ENCODE measurements at places on chromosomes 11 and 22. TPM values are rescaled to one million over a fixed set of nuclear protein-coding genes. Genes with fewer than 3 reads are reported as not detected.
A peak's percentile ranks its signal among the peaks of the same experiment; 100 is the strongest.

- no peak for DNase-seq
Observed at GRCh38 chr11:108601150-108601549, 7.6 kb upstream of the EXPH5 start.

- no peak for DNase-seq
Observed at GRCh38 chr11:11724994-11725393, 103.2 kb upstream of the GALNT18 start.

DNA sequence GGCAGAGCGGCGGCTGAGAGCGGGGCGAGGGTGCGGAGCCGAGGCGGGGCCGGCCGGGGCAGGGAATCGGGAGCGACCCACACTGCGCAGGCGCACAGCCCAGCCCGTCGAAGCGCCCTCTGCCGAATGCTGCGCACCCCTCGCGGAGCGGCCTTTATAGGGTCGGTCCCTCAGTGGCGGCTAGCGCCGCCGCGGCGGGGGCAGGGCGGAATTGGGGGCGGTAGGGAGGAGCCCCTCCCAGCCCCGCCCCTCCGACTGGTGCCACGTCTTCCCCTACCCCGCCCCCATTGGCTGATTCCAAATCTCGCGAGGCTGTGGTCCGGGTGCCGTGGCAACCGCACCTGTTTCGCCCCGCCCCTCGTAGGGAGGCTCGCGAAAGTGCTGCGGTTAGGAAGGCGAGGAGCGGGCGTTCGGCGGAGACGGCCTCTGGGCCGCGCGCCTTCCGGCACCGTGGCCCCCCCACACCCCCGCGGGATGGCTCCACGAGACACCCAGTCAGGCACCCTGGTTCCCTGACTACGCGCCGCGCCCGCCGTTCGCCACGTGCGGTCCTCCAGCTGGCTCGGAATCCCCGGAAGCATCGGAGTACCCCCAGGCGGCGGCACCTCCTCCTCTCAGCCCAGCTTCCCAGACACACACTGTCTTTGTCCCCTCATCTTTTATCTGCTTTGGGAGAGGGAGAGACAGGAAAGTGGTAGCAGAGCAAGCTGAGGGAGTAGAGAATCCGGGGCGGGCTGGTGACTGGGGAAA, at the start of gene EHD1:
TSS of gene EHD1 (minus strand) at position 128 of the 750 bp plus-strand sequence. CDS start 157 bp downstream, outside the sequence.
- DNase-seq, result peak; percentile 96

DNA sequence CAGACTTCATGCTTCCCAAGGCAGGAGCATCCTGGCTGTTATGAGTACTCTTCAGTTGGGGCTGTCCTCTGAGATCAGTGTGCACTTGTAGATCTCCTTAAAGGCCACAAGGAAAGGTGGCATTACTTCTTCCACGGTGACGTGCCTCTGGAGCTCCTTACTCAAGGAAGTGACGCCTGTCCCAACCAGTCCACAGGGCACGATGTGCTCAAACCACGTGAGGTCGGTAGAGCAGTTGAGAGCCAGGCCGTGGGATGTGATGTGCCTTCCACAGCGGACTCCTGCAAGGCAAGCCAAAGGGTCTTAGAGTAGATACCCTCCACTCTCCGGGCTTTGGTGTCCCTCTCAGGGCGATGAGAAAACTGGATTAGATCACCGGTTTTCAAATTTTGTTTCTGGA, 1.4 kb downstream of the LIPT2 start:
- DNase-seq, result peak; percentile 53

GRCh38 chr11:44036811-44037657, 10.7 kb upstream of the ACCSL start:
- peak; percentile 73 for DNase-seq

Gene PVALB
- total RNA-seq, result not detected

Gene FAM83F
- not detected for total RNA-seq

DNA sequence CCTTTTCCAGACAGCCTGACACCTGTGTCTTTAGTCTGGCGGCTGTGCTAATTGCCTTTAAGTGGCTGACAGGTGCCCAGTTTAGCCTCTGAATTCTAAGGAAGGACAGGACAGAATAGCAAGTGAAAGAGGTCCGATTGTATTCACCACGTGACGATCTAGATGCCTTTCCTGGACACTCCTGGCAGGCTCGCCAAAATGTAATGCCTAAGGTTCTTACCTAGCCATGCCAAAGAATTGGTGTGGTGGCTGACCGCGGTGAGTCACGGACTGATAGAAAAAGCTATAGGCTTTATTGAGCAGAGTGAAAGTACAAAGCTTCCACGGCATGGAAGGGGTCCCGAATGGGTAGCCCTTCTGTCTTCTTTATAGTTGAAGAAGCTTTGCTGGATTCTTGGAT, 26.7 kb downstream of the ANKRD42 start:
- DNase-seq, result peak; percentile 67

DNA sequence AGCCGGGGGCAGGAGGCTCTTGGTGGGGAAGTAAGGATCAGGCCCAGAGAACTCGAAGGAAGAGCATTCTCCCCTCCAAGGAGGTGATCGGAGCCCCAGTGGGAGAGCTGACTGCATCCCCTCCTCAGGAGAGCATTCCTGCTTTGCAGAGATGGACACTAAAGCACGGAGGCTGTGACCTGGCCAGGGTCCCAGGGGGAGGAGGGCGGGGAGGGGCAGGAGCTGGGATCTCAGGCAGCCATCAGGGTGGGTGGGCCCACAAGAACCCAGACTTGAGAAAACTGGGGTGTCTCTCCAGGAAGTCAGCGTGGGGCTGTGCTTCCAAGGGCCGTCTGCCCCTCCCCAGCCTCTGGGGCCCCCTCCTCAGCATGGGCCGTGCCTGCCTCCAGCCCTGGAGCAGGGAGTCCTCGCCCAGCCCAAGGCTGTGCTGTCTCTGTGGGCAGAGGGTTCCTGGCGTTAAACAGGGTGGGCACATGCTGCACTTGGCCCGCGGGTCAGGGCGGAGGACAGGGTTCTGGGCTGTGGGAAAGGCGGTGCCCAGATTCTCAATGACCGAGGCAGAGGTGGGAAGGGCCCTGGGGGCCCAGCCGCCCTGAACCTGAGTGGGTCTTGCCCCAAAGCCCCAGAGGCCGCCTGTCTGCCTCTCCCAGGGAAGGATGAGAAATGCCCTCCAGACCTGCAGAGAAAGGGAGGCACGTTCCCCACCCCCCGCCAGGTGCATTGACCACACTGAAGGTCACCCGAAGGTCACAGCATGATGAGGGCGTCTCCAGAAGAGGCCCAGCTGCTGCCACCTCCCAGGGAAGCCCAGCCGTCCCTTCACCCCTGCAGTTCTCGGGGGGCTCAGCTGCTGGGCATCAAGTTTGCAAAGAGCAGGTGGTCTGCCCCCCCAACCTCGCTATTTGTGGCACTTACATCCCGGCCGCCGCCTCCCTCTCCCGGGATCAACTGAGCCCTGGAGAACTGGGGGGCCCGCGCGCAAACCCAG, 643 bp downstream of the CEND1 start:
- DNase-seq, result no peak

Gene SLC15A3
- 5.8 TPM for total RNA-seq

DNA sequence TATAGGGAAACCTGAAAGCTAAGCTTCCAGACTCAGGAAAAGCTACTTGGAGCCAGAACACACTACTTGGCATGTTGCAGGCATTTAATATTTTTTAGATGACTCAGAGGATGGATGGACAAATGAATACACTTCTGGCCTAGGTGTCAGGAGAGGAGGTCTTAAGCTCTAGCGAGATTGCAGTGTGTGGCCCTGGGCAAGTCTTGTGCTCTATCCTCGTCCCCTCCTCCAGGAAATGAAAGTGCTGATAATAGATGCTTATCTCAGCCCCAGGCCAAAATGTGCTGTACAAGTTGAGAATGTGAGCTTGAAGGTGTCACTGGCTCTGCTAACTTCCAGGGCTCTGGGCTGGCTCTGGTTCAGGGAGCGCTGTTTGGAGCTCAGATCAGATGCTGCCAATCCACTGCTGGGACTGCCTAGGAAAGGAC, 136.3 kb downstream of the PKNOX2 start:
- peak; percentile 100 for DNase-seq

DNA sequence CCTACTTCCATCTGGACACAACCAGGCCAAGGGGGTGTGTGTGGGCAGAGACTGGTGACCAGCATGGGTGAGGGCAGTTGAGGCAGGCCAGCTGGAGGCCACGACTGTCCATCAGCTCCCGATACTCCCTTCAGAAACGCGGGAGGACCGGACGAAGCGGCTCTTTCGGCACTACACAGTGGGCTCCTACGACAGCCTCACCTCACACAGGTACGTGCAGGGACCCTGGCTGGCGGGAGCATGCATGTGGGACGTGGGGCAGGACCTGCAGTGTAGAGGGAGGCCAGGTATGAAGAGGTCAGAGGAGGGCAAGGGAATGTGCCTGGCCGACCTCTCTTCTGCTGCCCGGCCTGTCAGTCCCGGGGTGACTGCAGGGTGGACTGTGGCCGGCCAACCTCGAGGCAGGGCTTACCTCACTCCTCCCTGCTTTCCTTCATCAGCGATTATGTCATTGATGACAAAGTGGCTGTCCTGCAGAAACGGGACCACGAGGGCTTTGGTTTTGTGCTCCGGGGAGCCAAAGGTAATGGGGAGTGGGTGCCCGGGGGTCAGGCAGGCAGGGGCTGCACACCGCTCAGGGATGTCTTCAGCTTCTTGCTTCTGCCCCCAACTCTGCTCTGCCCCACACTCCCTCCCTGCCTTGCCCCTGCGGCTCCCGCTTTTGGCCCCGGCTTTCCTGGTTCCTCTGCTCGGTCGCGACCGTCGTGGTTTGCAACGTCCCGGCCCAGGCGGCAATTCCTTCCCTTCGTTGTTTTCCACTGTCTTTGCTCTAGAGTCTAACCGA, 31.3 kb downstream of the SHANK3 start:
- DNase-seq, result no peak

GRCh38 chr11:62879235-62879978, 1.3 kb upstream of the SLC3A2 start:
- no peak for DNase-seq

- DNase-seq, result no peak
Observed at GRCh38 chr11:118657709-118658428, 21.6 kb downstream of the TREH start.

GRCh38 chr22:35367331-35367886, 13.5 kb upstream of the HMOX1 start:
- no peak for DNase-seq

DNA sequence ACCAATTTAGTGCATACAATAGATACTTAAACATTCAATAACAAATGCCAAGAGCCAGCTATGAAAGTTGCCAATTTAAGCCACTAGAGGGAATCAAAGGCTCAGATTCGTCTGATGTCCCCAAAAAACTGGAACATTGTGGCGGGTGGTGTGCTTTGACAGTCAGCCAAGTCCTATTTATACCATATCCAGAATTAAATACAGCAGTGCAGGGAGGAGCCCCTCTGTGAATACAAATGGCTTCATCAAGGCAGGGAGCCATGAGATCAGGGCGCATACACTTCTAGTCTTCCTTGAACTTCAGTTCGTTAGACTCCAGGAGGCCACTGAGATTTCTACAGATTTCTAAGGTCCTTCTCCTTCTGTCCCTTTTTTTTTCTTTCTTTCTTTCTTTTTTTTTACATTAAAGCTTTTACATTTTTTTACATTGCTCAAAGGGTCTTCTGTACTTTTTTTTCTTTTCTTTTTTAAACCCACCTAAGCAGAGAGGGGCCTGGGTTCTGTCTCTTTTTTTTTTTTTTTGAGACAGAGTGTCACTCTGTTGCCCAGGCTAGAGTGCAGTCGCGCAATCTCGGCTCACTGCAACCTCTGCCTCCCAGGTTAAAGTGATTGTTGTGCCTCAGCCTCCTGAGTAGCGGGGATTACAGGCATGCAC, 41.5 kb upstream of the HSPA8 start:
- peak; percentile 82 for DNase-seq

DNA sequence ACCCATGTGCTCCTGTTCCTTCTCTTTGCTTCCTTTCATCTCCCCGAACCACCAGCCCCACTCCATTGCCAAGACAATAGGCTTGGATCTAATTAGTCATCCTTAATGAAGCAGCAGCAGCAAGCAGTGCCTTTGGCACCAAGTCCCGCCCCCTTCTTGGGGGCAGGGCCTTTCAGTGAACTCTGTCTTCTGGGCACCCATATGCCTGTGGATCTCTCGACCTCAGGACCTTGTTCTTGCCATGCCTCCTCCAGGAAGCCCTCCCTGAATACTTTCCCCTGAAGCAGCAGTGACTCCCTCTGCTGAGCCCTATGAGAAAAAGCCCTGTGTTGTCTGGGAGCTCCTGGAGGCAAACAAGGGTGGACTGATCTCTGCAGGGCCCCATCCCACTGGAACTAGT, 32.1 kb downstream of the ARHGEF17 start:
- peak; percentile 57 for DNase-seq

DNA sequence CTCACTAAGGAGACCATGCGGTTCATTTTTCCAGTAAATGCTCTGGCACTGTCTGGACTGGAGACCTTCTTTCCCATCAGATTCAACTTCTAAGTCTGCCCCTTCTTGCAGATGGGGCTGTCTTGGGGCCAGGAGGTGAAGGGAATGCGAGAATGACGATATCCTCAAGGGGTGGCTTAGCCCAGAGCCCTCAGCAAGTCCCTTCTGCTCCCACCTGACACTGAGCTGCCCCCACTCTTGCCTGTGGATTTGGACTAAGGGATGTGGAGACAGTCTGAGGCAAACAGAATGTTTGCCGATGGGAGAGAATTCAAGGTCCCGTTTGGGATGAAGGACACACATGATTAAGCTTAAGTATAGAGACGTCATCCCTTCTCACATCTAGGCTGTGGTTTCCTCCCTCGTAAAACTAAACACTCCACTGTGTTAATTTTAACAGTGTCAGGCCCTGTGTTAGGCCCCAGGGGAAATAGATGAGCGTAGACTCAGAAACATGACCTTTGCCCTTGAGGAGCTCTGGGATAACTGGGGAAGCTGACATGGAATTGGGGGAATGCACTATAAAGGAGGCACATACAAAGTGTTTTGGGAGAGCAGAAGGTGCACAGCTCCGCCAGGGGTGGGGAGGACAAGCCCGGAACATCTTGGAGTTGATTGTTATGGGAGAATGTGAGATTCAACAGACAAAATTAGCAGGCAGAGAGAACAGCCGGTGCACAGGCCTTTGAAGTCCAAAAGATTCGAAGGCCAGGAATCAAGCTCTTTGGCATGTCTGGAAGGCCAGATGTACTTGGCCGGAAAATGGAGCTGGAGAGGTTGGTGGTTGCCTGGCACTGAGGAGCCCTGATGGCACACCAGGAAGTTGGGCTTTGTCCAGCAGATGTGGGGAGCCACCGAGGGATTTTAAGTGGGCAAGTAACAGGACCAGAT, 71.6 kb downstream of the ST3GAL4 start:
- no peak for DNase-seq

GRCh38 chr11:132444911-132445310, 1074.5 kb downstream of the NTM start:
- peak; percentile 7 for DNase-seq

DNA sequence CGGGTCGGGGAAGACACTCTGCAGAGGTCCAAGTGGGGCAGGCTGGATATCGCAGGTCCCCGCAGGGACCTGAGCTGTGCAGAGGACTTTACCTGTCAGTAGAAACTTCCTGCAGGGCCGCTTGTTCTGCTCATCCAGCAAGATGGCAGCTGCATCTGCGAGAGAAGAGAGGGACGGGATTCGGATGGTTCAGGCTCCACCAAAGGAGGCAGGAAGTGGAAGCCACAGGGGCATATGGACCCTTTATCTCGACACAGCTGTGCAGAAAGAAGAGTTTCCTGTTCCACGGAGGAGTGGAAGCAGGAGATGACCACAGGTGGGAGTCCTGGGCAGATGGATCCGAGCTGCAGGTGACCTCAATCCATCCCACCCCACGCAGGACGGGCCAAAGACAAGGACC, 22.5 kb downstream of the CABP7 start:
- no peak for DNase-seq

Gene ADM
- 102 TPM for total RNA-seq

Gene C22orf42
- not detected for total RNA-seq

All from RPMI7951 (cell line).